ENCODE measurements at places on chromosomes 1 and 21. TPM values are rescaled to one million over a fixed set of nuclear protein-coding genes. Genes with fewer than 3 reads are reported as not detected.

Gene GJC2
- 2.9 TPM for total RNA-seq

Gene RSPO1
- not detected for total RNA-seq

Gene TRIM46
- 0.26 TPM for total RNA-seq

Gene HSD3B1
- not detected for total RNA-seq

Gene SLAMF9
- 16.6 TPM for total RNA-seq

GRCh38 chr1:33346533-33346926, 25.6 kb upstream of the A3GALT2 start:
- DNase-seq = no peak

DNA sequence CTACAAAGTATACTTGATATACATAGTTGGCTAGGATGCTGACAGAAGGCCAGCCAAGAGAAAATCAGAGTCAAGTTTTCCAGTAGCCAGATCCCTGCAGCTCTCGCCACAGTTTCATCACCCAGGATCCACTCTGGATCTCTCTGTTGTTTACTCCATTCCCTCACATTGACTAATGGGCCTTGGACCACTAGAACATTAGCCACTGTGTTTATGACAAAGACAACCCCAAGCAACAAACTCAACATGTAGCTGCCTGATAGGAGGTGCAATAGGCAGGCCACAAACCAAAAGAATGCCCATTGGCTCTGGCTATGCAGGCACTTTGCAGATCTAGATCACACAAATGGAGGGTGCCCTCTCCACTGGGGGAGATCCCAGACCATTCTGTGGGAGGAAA, 44.2 kb downstream of the ARHGEF11 start:
- DNase-seq = peak; percentile 51

- no peak for DNase-seq
These were observed 8.3 kb upstream of the LGALS8 start for GRCh38 chr1:236515443-236515958.

- no peak for DNase-seq
These were observed 15.0 kb upstream of the PRDM16 start for GRCh38 chr1:3053986-3054385.

- DNase-seq = no peak
These were observed 38.7 kb downstream of the TRIM62 start for GRCh38 chr1:33143176-33143575.

DNA sequence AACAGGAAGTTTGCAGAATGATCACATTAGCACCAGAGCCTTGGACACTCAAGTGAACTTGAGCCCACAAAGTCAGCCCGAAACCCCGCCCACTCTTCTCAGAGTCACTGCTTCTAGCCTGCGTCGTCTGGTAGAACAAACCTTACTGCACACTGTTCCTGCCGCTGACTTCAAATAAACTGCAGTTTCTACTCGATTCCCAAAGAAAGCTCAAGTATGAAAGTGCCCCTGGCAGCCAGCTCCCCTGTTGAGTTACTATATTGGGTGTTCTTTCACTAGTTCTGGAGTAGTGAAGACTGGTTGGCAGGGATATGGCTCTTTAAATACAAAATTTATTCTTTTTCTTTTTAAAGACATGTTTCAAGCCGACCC, 164.7 kb downstream of the GALNT2 start:
- DNase-seq = peak; percentile 65

- no peak for DNase-seq
These were observed 4.8 kb downstream of the S1PR1 start for GRCh38 chr1:101241485-101242225.

DNA sequence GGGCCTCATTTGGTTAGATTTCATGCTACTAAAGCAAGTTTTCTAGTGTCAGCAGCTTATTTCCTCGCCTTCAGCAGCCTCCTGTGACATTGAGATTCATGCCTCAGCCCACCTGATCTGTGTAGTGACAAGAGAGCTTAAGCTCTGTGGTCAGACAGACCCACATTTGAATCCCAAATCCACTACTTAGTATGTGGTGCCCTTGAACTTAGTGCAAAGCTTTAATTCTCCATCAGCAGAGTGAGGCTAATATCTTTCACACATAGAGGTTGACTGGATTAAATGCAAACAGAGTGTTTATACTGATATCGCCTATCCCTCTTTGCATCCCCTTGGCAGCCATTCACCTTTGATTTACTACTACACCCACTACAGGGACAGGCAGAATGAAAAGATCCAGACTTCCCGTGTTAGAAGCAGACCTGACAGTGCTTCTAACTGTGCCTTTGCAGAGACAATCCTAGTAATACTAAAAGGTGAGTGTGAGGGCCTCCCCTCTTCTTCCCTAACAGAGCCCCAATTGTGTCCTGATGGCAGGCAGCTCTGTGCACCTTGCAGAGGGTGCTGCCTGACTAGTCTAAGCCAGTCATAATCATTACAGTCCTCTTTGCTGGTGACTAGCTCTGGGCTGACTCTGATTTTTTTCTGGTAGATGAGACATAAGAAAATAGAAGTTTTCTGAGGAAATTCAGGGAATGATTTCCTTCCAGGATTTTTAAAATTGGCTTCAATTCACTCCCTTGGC, 264.0 kb downstream of the CTH start:
- DNase-seq = no peak

- DNase-seq = no peak
These were observed 95.2 kb downstream of the HLX start for GRCh38 chr1:220974431-220974830.

GRCh38 chr1:75745276-75745675, 20.8 kb downstream of the ACADM start:
- peak; percentile 64 for DNase-seq

DNA sequence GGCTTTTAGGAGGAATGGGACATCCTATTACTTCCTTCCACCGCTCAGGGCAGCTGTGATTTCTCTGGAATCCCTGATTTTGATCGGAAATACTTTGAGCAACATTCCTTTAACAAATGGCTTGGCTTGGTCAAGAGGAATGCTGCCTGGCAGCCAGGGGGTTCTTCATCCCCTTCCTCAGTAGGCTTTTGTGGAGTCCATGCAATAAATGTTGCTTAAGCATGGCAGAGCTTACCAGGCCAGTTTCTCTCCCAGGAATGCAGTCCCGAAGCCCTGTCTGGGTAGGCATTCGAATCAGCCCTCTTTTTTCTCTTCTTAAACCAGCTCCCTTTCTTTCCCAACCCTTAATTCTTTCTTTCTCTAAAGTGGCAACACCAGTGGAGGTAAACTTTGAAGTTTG, 177.1 kb upstream of the KIAA0040 start:
- DNase-seq = no peak

GRCh38 chr21:25464275-25464674, 143.0 kb downstream of the MRPL39 start:
- peak; percentile 12 for DNase-seq

- peak; percentile 69 for DNase-seq
These were observed 65.5 kb upstream of the CR1L start for GRCh38 chr1:207579436-207579799.

Measured in bronchial epithelial cell (primary cell).